ENCODE measurements at places on chromosomes 6 and 20.

DNA sequence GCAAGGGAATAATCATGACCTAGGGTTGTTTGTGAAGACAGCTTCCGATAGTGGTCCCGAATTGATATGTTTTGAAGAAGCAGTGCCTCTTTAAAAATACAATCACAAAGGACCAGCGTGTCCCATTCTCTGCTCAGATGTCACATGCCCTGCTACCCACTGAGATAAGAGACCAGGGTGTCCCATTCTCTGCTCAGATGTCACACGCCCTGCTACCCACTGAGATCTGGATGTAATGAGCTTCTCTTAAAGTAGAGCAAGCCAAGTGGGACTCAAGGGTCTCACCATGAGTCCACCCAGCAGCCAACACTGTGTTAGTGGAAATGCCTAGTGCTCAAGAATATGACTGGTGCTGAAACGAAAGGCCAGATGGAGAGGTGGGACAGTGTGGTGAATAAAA is 22.2 kb downstream of the RIN2 start:
- DNase-seq: no peak

- no peak for DNase-seq
Measured at GRCh38 chr20:60845146-60845545, 406.9 kb upstream of the CDH4 start.

- DNase-seq: no peak
Measured at GRCh38 chr20:5910186-5910585, 40.1 kb downstream of the TRMT6 start.

- DNase-seq: no peak
Measured at GRCh38 chr6:39342692-39343395, 20.3 kb upstream of the KCNK16 start.

DNA sequence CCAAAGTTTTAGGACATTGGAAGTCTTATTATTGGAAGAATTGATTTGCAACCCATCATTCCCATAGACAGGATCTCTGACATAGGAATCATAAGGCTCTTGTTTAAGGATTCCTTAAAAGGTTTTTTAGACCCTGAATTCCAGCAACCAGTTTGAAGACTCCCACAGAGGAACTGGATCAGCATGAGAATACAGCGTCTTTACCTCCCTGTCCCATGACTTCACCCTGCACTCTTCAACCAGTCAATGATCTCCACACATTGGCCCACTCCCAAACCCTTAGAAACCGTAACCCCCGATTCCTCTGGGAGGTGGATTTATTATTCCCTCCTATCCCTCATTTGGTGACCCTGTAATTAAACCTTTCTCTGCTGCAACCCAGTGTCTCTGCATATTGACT is 150.7 kb upstream of the PLCB4 start:
- no peak for DNase-seq

GRCh38 chr20:57860576-57860975 is 150.8 kb upstream of the PMEPA1 start:
- DNase-seq: no peak

DNA sequence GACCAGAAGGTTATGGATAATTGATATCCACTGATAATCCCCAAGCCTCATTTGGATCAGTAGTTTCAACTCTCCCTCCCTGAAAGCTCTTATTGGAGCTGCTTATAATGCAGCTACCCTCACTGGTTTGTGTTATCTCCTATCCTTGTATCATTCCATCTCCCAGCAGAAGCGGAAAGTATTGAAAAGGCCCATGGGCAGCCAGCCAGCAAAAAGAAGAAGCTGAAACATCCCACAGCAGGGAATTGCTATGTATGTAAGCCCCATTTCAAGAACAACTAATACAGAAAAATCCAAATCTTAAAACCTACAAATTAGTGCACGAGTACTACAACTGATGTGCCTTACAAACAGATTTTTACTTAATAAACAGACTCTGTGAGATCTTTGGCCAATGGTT is 269.0 kb upstream of the ECI2 start:
- no peak for DNase-seq

GRCh38 chr6:26576929-26577719 is 19.6 kb upstream of the ABT1 start:
- DNase-seq: no peak

GRCh38 chr20:20528861-20529260 is 161.0 kb downstream of the INSM1 start:
- no peak for DNase-seq

- no peak for DNase-seq
Measured at GRCh38 chr6:27863962-27864905, 48.0 kb downstream of the OR2B2 start.

DNA sequence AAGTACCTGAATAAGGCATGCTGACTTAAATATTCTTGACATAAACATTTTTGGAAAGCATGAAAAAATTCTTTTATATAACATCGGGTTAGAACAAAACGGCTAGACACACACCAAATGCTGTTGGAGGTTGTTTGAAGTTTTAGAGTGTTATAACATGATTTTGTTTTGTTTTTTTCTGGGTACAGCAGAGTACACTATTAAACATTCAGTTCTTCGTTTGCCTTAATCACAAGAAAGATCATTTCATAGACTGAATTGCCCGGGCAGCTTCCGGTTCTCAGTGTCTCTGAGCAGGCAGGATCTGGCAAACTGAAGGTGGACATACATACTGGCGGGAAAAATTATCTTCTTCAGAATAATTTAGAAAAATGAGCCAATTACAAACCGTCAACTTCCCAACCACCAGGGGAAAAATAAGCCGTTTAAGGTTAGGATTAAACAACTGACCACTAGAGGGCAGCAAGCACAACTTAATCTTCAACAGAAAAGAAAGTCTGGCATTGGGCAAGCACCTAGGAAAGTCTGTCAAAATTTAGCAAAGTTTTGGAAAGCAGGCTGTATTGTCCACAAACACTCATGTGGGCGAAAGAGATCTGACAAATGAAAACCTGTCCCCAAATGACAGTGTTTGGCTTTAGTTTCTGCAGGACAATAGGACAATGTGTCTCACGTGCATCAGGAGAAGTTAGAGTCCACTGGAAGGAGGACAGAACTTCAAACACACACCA is 15.0 kb downstream of the ZNF217 start:
- no peak for DNase-seq

DNA sequence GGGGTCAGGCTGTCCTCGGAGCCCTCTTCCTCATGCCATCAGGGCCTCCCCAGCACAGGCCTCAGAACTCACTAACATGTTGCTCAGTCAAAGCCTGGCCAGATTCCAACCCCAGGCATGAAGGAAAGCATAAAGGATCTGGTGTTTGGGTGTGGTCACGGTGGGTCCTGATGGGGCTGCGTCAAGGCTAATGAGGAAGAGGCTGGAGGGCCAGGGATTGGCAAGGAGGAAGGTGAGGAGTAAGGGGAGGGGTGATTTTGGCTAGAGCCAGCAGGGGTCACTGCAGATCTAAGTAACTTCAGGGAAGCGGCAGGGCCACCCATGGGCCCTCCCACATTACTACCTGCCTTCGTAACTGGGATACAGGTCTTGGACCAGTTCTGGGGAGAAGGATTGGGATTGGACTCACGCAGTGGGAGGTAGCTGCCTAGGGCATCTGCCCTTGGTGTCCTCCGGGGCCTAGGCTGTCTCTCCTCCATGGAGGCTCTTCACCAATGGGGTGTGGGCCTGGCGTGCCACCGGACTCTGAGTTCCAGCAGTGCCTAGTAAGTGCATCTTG is 36.2 kb upstream of the MRPS18A start:
- peak; percentile 38 for DNase-seq

DNA sequence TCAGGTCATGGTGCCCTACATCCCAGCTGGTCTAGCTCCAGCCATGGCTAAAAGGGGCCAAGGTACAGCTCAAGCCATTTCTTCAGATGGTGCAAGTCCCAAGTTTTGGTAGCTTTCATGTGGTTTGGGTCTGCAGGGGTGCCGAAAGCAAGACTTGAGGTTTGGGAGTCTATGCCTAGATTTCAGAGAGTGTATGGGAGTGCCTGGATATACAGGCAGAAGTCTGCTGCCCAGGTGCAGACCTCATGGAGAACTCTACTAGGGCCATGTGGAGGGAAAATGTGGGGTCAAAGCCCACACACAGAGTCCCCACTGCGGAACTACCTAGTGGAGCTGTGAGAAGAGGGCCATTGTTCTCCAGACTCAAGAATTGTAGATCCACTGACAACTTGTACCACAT is 1000.9 kb upstream of the ADGRB3 start:
- no peak for DNase-seq

GRCh38 chr20:32232326-32232886 is 24.7 kb downstream of the POFUT1 start:
- DNase-seq: no peak

DNA sequence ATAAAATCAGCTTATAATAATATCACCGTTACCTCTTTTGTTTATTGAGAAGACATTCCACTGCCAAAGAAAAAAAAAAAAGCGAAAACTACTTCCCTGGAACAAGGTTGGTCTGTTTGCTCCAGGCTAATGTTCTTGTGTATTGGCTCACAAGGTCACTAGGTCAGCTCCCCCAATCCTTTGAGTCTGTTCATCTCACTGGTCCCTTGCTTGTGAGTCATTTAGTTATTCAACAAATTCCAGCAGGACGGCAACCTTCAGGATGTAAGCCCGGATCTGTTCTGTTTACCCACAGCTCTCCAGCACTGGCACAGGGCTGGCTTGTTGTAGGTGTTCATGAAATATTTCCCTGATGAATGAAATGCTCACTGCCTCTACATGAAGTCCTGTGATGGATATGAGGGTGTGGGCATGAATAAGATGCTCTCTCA is 3.3 kb downstream of the ARHGAP40 start:
- DNase-seq: no peak

DNA sequence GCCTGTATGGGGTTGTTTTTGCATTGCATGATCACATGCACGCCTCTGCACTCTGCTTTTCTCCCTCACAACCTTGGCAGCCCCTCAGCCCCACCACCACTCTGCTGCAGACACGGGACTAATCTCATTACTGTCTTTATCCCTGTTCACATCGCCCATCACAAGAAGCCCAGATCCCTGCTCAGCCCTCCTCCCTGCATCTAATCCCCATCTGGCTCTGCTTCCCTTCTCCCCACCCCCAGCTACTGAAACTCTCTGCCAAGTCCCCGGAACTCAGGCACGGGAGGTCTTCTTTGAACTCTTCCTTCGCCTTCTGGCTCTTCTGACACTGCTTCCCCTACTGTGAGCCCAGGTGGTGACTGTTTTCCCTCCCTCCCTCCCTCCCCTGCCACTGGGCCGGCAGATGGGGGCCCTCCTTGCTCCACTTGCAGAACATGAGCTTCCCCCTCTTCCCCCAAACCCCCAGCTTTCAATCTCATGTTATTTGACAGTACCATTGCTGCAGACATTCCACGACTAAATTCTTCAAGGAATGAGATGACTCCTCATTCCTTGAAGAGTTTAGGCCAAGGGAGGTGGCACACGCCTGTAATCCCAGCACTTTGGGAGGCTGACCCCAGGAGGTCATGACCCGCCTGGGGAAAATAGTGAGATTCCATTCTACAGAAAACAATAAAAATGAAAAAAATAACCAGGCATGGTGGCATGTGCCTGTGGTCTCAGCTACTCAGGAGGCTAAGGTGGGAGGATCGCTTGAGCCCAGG is 21.9 kb upstream of the TULP1 start:
- no peak for DNase-seq

- no peak for DNase-seq
Measured at GRCh38 chr6:14207448-14207847, 89.9 kb downstream of the CD83 start.

DNA sequence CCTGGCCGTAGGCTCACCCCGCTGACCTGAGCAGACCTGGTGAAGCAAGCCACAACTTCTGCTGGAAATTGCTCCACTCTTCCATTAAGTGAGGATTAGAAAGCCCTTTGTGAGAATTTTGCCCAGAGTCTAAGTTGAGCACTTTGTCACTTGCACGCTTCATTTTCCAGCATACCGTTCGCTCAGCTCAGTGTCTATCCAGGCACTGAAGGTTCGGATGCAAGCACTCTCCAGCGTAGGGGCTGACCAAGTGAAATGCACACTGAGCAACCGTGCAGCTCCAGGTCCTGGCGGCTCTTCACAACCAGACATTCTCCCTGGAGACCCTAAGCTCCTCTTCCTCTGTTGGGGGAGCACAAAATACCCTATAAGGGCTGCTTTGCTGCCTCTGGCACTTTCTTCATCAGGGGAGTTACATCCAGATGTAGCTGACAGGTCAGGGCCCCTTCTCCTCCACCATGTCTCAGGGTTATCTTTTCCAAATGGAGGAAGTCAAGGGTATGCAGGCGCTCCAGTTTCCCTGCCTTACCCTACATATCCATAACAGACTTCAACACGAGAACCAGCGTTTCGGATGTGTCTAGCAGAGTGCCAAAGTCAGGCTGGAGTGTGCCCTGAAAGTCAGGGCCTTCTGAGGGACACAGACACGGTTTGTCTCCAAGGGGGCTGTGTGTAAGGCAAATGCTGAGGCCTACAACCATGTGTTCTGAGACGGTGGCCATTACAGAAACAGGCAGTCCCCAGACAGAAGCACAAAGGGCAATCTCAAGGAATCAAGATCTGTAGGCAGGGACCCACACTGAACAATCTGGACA is 146.7 kb upstream of the AFDN start:
- no peak for DNase-seq

DNA sequence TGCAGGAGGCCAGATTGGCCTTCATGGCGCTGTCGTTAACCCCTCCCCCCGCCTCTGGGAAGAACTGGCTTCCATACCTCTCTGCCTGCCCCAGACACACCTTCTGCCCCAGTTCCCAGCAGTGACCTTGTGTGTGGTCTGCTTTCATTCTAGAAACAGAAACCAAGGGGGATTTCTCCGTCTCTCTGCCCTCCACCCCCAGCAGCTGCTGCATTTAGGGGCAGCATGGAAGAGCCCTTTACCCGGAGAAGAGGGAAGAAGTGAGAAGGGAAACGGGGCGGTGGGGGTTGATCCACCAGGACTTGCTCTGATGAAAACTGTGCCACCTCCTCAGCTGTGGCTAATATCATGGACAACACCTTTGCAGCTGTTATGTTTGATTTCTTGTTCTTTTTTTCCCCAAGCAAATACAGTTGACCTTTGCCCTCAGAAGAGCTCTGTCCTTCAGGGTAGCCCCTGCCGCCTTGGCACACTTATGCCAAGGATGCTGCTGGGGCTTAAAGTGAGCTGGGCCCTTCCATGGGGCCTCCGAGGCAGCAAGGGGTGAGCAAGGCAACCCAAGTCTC is 6.1 kb downstream of the GLP1R start:
- no peak for DNase-seq

- no peak for DNase-seq
Measured at GRCh38 chr20:949717-950116, 33.6 kb upstream of the ANGPT4 start.

- no peak for DNase-seq
Measured at GRCh38 chr20:54429364-54429763, 46.0 kb upstream of the DOK5 start.

DNA sequence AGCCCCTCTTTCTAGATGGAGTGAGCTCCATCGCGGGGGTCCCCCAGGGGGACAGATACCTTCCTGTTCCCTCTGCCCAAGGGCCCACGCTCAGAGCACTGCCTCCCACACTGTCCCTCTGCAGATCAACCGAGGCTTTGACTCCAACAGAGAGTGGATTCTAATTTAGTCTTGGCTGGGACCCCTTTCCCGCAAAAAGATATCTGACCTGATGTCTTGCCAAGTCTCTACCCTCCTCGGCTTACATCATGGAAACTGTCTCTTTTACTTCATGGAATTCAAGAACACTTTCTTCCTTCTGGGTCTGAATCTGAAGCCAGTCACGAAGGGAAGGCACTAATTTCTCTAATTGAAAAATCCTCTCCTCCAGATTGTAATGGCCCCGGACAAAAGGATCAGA is 278.0 kb downstream of the BMP7 start:
- no peak for DNase-seq

GRCh38 chr6:125169058-125169457 is 15.5 kb downstream of the TPD52L1 start:
- no peak for DNase-seq

- DNase-seq: no peak
Measured at GRCh38 chr6:47231151-47231550, 78.6 kb downstream of the TNFRSF21 start.

- no peak for DNase-seq
Measured at GRCh38 chr6:9461188-9461587, 953.7 kb downstream of the TFAP2A start.
